Fibroblast of skin of left quadriceps (primary cell): ENCODE measurements at places on chromosomes 6 and 20.
A peak's percentile ranks its signal among the peaks of the same experiment; 100 is the strongest.

- DNase-seq: peak; percentile 39
These were observed 540.5 kb upstream of the JAG1 start for GRCh38 chr20:11214256-11214840.

GRCh38 chr20:41458761-41459160 is 92.1 kb upstream of the EMILIN3 start:
- DNase-seq: no peak

- DNase-seq: no peak
These were observed 5.7 kb downstream of the COMMD7 start for GRCh38 chr20:32737371-32738223.

DNA sequence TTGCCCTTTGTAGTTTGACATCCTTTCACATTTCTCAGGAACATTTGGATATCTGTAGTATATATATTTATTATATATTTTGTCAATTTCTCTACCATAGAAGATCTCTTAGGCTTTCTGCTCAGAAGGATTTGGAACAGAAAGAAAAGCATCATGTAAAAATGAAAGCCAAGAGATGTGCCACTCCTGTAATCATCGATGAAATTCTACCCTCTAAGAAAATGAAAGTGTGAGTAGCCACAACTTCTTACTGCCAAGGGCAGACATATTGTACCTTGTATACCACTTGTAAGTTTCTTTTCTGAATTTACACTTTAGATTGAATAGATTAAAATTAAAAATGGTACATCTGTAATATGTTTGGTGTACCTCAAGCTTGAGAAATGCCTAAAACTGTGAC is 31.2 kb downstream of the TPX2 start:
- DNase-seq: no peak

DNA sequence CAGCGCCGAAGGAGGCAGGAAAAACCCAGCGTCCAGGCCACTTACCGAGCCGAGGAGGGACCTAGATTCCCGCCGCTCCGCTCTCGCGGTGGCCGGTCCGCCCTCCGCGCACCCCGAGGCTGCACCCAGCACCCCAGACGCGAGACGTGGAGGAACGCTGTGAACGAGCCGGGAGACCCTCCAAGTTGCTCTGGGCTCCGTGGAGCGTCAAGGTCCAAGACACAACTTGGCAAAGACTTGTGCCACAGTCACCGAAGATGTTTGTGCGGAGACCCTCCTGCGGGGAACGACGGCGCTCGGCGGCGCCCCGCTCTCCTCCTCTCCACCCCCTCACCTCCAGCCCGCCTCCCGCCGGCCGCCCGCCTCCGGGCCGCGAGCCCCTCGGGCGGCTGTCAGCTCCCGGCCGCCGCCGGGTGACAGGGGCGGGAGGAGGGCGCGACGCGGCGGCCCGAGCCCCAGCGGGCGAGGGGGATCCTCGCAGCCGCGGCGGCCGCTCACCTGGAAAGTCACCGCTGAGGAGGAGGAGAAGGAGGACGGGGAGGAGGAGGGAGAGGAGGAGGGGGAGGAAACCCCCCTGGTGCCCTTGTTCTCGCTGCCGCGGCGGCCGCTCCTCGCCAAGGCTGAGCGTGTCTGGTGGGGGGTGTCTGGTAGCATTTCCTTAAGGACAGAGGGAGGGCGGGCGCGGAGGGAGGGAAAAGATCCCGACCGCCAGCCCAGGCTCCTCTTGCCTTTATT is 637 bp upstream of the HIVEP2 start:
- no peak for DNase-seq

GRCh38 chr6:141335477-141336273 is 797.0 kb upstream of the GJE1 start:
- no peak for DNase-seq

- DNase-seq: no peak
These were observed 12.7 kb upstream of the SENP6 start for GRCh38 chr6:75588948-75589347.

GRCh38 chr6:35752330-35752729 is 15.5 kb downstream of the ARMC12 start:
- DNase-seq: no peak

DNA sequence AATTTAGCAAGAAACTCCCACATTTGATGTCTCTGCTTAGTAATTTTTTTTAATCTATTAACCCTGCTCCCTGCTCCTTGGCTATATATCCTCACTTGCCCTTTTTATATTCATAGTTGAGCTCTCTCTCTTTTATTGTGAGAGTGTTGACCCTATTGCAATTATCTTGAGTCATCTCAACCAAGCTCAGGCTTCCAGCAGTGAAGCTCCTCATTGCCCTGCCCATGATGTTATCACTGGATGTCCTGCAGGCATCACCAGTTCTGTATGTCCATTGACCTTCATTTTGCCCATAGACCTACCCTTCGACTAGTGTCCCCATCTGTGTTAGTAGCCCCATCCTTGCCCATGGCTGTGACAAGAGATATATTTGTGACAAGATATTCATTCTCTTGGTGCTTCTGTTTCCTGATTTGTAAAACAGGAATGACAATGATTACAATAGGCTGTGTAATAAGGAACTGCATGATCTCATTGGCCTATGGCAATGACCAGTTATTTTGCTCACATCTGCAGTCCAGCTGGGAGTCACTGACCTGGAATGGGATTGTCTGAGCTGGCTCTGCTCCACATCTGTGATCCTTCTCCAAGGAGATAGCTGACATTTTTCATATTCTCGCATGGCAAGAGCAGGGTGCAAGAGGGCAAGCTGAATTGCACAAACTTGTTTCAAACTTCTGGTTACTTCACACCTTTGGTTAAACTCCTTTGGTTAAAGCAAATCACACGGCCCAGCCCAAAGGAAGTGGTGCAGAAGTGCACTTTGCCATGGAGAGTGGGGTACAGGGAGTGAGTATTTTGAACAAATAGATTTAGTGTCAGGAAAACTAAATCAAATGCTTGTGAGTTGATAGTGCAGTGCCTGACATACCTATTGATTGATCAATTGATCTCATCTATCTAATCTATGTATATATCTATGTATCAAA is 47.7 kb upstream of the CST5 start:
- no peak for DNase-seq

DNA sequence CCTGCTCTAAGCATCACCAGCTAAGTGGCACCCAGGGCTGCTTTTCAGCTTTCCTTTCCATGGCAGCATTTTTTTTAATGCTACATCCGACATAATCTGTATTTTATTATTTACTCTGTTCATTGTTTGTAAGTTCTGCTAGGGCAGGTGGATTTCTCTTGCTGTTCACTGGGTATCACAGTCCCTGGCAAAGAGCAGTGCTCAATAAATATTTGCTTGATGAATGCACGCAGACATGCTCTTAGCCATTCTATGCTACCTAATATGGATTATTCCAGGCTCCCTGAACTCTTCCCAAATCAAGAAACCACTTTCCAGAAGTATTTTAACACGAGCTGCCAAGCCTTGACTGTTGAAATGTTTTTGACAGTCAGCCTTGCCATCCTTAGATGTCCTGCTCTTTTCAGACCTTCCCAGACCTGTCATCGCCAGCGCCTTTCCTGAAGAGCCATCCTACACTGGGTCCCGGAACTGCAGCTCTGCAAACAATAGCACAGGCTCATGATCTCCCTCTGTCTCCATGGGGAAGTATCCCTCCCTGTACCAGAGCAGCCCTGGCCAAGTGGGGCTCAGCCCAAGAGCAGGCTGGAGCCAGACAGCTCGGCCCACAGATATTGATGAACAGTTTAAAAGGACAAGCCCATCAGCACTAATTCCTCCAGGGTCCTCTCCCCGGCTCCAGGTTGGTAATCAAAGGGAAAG is 136.5 kb upstream of the CDH4 start:
- DNase-seq: no peak
